ENCODE measurements at places on chromosomes 13 and 19.

DNA sequence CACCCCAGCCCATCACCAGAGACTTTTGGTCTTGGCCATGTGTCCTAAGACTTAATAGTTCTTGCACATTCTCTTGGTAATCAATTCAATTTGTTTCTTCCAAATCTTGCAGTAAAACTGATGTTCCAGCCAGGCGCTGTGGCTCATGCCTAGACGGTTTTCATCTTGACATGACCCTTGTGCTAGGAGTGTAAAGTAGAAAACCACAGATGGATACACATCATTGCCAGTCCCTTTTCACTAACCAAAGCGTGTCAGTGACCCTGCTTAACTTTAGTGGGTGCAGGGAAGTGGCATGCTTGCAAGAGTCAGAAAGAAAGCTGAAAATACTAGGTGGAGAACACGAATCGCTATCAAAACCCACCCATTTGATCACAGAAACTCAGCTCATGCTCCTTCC, 18.0 kb upstream of the CD70 start:
- no peak for DNase-seq

- no peak for DNase-seq
Measured at GRCh38 chr13:91357613-91358386, 10.3 kb downstream of the MIR17HG start.

DNA sequence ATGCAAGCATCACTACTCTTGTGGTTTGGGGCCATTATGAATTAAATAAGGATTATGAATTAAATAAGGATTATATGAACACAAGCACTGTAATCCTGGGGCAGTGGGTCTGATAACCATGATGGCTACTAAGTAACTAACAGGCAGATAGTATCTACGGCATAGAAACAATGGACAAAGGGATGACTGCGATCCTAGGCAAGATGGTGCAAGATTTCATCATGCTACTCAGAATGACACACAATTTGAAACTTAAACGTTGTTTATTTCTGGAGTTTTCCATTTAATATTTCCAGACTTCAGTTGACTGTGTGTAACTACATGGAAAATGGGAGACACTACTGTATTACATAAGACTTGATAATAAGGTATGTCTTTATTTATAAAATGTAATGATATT, 15.1 kb downstream of the KCNRG start:
- DNase-seq = no peak

- no peak for DNase-seq
Measured at GRCh38 chr13:51252954-51253532, 30.8 kb downstream of the FAM124A start.

- no peak for DNase-seq
Measured at GRCh38 chr19:40502647-40503319, 36.0 kb downstream of the SPTBN4 start.

DNA sequence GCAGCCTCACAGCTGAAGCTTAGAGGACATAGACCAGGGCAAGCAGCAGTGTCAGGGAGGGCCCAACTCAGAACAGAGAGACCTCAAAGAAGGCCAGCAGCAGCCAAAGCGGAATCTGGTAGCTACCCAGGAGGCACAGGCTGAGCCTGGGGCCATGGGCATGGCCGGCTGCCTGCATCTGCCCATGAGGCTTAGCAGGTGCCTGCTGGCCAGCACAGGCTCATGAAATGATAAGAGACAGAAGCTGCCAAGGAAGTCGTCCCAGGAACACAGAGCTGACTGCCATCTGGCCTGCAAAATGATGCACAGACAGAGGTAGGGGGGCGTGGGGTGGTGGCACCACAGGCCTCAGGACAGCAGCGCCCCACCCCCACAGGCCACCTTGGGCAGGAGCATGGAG, 29.2 kb downstream of the TUBA3C start:
- no peak for DNase-seq

- DNase-seq = no peak
Measured at GRCh38 chr13:75705395-75705794, 69.3 kb downstream of the LMO7 start.

- DNase-seq = no peak
Measured at GRCh38 chr19:51272183-51272810, 21.4 kb downstream of the SIGLECL1 start.

- no peak for DNase-seq
Measured at GRCh38 chr13:86051134-86052103, 252.2 kb upstream of the SLITRK6 start.

GRCh38 chr19:7250951-7251350, 43.3 kb downstream of the INSR start:
- no peak for DNase-seq

DNA sequence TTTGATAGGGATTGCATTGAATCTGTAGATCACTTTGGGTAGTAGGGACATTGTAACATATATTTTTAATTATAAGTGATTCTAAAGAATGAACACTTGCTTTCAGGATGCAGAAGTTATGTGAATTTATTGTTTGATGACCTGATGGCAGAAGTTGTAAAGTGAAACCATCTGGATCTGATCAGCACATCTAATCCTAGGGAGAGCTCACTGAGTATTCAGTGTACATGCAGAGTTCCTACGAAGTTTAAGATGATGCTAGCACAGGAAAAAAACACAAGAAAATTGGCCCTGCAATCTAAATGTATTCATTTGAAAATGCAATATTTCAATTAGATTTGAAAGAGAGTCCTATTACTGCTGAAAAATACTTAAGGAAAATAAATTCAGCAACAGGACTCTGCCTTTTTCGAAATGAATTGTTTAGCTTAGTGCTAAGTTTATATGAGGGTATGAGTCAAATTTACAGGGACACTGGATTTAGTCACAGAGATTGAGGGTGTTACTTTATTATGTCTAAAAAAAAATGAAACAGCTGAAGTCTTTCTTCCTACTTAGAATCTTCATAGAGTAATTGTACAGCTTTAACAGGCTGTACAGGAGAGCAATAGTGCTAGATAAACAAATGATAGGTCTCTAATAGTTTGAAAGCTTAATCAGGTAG, 385.7 kb downstream of the DCT start:
- no peak for DNase-seq

DNA sequence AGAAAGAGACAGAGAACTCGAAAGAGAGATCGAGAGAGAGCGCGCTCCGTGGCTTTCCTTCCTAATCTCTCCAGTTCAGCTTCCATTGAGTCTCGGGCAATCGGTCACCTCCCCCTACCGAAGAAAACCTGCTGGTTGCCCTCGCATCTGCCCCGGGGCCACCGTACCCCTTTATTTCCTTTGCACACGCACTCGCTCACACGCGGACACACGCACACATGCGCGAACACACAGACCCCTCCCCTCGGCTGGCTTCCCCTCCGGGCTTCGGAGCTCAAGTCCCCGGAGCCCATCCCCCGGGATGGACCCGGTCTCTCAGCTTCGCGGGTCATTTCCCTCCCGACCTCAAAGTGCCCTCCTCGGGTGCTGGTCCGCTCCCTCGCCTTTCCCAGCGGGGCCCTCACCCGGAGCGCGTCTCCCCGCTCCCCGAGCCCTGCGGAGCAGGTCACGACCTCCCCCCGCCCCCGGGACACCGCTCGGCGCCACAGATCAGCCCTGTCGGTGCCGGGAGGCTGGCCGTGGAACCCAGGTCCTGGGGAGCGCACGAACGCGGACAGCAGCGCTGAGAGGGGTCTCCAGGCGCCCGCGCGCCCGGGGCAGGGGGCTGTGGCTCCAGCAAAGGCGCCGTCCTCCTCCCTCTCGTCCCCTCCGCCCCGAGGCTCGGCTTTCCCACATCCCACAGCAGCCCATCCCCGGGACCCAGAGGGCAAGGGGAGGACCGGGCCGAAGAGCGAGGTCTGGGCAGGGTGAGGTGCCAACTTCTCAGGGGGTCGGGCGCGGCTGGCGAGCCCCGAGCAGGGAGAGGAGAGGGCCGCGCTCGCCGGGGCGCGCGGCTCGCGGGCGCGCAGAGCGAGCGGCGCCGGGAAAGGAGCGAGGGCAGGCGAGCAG, 1.8 kb downstream of the DACH1 start:
- DNase-seq = no peak

- no peak for DNase-seq
Measured at GRCh38 chr13:27636589-27637288, 15.0 kb downstream of the POLR1D start.

DNA sequence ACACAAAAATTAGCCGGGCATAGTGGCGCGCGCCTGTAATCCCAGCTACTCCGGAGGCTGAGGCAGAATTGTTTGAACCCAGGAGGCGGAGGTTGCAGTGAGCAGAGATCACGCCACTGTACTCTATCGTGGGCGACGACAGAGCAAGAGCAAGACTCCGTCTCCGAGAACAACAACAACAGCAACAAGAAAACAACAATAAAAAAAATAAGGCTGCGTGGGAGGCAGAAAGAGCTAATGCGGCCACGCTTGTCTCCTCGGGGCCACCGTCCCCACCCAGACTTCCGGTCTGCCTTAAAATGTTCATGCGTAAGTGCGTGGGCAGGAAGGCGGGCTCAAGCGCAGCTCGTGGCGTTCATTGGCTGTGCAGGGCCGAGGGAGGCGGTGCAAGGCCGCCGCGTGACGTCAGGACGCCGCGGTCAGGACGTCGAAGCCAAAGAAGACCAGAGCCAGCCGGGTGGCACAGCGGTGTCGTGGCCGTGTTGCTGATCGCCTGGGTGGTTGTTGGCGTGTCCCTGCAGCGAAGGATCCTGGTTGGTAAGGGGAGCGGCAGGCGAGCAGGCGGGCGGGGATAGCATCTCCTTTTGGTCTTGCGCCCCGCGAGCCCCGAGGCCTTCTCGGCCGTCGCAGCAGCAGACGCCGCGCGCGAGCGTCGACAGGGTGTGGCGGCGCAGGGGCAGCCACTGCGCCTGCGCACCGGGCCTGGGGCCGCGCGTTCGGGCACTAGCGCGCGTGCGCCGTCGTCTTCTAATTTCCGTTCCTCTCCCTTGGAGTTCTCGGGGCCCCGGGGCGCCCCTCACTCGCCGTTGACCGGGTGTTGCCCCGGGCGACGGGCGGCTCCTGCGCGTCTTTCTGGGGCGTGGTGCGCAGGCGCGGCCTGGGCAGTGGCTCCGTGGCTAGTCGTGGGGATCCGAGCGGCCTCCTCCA, at the start of gene LENG8:
Gene LENG8, plus strand, starts transcription at position 426 of the 927 bp plus-strand sequence. CDS start 2,146 bp downstream, outside the sequence.
- peak; percentile 93 for DNase-seq

DNA sequence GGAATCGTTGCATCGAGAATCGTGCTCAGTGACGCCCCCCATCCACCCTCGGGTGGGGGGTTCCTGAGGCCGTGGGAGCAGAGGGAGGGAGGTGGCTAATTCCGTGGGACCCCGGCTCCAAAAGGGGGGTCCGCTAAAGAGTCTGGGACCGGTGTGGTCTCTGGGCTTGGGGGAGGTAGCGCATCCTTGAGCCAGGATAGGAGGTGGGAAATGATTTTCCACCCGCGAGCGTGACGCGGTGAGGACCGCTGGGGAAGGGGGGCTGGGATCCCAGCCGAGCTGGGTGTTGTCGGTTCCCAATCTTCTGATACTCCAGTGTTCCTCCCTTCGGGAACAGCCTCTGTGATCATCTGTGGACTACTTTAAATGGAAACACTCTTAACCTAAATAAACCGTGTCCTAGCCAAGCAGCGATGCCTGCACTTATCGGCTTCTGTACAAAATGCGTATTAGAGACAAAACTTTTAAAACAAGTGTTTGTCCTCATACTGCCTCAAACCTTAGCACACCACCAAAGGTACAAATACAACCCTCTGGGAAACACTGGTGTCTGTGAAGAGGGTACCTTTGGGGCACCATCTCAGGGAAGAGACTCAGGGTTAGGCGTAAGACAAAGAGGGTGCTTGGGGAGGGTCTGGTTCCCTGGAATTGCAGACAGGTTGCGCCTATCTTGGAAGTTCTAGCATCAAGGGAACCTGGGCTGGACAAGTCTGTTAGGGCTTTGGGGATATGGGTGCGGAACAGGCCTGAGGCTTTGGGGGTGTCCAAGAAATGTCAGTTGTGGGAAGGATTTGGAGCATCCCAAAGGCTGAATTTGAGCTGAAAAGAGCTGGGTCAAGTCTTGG, 16.0 kb downstream of the KCNC3 start:
- no peak for DNase-seq

GRCh38 chr19:5960005-5961001, 17.6 kb downstream of the RANBP3 start:
- no peak for DNase-seq

DNA sequence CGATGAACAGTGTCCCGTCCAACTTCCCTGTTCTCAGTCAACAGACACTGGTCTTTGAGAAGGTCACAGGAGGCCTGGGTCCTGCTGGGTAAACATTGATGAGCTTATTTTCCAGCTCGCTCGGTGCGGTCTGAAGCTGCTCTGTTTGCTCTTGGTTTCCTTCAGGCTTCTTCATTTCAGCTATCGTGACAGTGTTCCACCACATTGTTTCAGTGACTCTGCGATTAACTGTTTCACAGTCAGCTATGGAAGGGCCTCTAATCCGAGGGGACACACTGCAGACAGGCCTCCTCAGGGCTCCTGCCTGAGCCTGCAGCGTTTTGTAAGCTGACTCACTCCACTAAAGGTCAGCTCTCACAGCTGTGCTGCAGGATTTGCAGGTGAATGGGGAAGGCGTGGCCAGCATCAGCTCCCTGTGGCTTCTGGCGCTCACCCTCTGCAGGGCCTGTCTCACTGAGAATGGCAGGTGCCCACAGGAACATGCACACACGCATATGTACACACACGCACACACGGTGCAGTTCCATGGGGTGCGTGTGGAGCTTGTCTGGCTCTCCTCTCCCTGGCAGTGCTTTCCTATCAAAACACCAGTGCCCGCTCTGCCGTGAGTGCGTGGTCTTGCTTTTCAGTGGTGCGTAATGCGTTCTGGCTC, 62.9 kb upstream of the MCF2L start:
- DNase-seq = no peak
